ENCODE measurements at places on chromosomes 12 and 14.

- no peak for DNase-seq
Measured at GRCh38 chr14:89903340-89903952, 51.1 kb downstream of the EFCAB11 start.

- DNase-seq: no peak
Measured at GRCh38 chr14:24327303-24327702, 7.6 kb downstream of the ADCY4 start.

GRCh38 chr14:55705651-55706364 lies 125.8 kb downstream of the KTN1 start:
- no peak for DNase-seq

- DNase-seq: no peak
Measured at GRCh38 chr12:74490390-74491064, 47.1 kb upstream of the ATXN7L3B start.

DNA sequence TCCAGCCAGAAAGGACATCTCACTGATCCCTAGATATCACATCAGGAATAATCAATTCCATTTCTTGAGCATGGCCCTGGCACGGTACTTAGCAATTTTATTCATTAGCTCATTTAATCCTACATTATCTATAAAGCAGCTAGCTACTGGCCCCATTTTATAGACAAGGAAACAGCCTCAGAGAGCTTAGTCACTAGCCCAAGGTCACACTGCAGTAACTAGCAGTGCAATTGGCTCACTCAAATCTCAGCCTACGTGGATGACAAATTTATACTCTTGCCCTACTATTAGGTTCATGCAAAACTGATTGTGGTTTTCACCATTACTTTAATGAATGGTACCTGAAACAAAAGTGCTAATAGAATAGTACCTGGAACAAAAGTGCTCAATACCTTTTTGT lies 41.7 kb downstream of the NUAK1 start:
- DNase-seq: no peak

DNA sequence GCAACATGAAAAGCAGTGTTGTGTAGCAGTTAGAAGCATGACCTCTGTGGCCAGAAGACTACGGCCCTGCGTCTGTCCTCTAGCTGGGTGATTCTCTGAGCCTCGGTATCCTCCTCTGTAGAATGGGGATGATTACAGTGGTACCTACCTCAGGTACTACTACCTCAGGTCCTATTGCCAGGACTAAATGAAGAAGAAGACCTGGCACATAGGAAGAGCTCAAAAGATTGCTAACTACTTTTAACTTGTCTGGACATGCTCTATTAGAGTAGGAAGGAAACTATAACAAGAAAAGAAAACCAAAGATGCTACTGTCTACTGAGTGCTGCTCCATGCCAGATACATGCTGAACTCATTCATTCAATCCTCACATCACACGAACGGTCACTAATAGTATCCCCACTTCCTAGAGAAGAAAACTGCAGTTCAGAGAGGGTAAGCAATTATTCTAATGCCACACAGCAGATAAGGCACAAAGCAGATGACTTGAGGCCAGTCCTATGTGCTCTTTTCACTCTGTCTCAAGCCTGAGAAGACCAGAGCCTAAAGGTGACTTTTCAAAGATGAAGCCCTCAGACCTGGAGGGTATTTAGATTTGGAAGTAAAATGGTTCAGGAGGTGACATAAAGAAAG lies 108.1 kb upstream of the HIF1A start:
- no peak for DNase-seq

- no peak for DNase-seq
Measured at GRCh38 chr12:108232565-108232964, 103.5 kb downstream of the WSCD2 start.

Measured in activated CD4-positive, alpha-beta T cell treated with anti-CD3 and anti-CD28 coated beads, Interleukin-10, Interleukin-2, amounts not matched to agents 100 ng/mL and 50 ng/mL, durations not matched to agents 16 hours and 8 hours (primary cell).